Fibroblast of mammary gland (primary cell): ENCODE measurements at places on chromosomes 12 and 14.

DNA sequence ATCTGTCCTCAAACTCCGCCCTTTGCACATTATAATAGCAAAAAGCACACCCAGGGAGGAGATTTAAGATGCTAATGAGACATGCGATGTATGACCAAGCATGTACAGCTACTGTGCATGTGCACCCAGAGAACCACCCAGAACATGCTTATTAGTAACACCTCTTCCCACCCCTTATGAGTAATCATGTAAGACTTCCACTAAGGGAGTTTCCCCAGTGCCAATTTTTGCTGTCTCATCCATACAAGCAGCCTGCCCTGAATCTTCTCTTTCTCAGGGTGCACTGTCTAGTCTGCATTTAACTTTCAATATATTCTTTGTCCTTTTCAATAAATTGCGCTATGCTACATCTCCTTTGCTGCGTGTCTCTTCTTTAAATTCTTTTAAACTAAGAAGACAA, 830.0 kb upstream of the NOVA1 start:
- DNase-seq, result peak; percentile 79

DNA sequence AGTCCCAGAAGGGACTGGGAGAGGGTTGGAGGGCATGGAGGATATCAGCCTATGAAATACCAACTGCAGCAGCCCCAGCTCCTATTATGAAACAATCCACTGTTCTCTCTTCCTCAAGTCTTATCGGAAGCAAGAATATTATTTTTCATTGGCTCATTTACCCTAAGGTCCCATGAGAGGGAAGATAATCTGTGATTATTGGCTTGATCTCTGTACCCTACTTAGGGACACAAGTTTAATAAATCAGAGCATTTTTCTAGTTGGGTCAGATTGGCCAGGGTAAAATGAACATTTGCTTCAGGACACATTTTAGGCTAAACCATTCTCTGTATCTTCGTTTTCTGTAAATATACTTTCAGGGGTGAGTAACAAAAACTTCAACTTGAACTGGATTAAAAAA, 43.1 kb upstream of the GNG2 start:
- no peak for DNase-seq

DNA sequence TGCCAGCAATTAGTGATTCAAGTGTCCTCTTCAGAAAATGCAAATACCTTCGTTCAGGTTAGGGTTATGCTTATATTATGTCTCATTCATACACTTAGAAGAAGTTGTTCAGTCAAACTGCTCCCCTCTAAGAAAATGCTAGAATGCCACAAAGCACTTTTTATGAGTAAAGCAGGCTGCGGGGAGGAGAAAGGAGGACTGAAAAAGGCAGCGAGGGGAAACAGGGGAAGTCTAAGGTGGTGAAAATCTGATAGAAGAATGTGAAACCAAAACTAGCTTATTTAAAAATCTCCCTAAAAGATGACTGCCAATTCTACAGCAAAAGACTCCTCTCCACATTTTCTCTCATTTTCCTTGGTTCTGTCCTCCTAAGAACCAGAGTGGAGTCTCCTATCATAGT, 70.1 kb downstream of the PRKD1 start:
- no peak for DNase-seq

GRCh38 chr12:97323154-97323553, 139.4 kb upstream of the RMST start:
- DNase-seq, result no peak

DNA sequence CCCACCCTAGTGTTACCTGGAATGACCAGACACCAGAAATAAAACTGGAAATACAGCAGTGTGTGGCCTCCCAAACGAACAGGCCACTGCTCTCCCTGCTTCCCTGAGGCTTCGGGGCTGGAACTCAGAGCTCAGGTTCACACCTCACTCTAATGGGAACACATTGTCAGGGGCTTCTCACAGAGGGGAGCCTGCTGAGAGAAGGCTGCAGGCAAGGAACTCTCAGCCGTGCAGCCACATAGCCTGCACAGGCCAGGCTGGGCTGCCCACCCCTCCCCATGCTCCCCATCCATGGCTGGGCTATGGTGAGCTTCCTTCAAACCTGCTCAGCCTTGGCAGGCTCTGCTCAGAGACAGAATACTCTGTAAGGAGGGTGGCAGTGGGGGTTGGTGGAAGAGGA, 302.5 kb downstream of the EMP1 start:
- no peak for DNase-seq

- no peak for DNase-seq
These were observed 20.5 kb downstream of the IFNG start for GRCh38 chr12:68139001-68139400.

DNA sequence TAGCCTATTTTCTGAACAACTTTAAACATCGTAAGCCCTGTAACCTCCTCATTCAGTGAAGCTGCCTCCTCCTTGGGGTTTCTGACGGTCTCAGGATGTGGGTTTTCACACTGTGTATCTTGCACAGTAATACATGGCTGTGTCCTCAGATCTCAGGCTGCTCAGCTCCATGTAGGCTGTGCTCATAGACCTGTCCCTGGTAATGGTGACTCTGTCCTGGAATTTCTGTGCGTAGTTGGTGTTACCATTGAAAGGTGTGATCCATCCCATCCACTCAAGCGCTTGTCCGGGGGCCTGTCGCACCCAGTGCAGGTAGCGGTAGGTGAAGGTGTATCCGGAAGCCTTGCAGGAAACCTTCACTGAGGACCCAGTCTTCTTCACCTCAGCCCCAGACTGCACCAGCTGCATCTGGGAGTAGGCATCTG, 980.5 kb downstream of the TMEM121 start:
- DNase-seq, result no peak

- DNase-seq, result no peak
These were observed 55.3 kb downstream of the RAD52 start for GRCh38 chr12:894226-894625.

DNA sequence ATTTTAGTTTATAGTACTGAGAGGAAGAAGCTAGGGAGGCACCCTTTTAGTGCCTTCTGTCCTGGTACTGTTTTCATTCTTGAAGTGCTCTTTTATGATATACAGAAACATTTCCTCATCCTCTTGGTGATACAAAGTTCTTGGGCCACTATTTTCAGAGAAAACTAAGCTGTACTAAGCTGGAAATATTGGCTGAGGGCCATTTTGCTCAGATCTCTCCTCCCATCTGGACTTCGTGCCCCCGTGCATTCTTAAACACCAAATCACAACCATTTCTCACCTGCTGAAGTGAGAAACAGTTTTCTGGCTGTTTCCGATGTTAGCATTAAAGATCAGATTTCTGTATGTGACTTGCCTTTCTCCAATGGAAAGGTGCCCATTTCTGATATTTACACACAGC, 158.9 kb downstream of the FBXL14 start:
- DNase-seq, result peak; percentile 59

- DNase-seq, result no peak
These were observed 95.2 kb downstream of the TSPAN9 start for GRCh38 chr12:3172124-3173007.
